ENCODE measurements at places on chromosomes 12 and 14.

- DNase-seq: no peak
These were observed 84.6 kb upstream of the MAX start for GRCh38 chr14:65186951-65187350.

- DNase-seq: no peak
These were observed 27.8 kb upstream of the PNMA1 start for GRCh38 chr14:73741876-73742519.

- DNase-seq: no peak
These were observed 21.7 kb downstream of the FBRSL1 start for GRCh38 chr12:132511516-132512196.

GRCh38 chr12:5789469-5789968 lies 155.5 kb downstream of the ANO2 start:
- DNase-seq: no peak

DNA sequence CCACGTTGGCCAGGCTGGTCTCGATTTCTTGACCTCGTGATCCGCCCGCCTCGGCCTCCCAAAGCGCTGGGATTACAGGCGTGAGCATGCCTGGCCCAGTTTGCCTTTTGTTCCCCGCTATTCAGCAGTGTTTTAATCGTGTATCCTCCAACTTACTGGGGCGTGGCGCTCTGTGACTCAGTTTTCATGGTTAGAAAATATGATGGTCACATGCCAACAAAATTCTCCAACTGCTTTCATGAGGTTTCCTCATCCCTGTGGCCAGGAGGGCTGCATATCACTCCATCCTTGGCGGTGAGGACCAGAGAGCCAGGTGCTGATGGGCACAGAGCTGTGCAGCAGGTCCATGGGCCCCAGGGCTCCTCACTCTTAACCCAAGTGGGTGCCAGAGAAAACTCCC lies 33.0 kb upstream of the PRMT8 start:
- DNase-seq: no peak

DNA sequence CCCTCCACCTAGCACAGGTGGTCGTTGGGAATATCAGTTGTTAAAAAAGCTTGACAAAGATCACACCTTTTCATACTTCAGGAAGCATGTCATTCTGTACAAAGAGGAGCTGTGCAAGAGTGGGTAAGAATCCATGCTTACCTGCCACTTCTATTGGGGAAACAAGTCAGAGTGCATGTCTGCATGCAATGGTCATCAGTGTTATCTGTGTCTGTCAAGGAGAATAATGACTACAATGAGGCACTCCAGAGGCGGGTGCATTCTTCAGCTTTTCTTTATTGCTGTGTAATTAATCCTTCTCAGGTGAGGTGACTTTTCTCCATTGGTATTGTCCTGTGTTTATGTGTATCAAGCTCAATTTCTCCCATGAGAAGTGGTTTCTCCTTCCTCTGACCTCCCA lies 24.4 kb downstream of the KCNA5 start:
- DNase-seq: no peak

DNA sequence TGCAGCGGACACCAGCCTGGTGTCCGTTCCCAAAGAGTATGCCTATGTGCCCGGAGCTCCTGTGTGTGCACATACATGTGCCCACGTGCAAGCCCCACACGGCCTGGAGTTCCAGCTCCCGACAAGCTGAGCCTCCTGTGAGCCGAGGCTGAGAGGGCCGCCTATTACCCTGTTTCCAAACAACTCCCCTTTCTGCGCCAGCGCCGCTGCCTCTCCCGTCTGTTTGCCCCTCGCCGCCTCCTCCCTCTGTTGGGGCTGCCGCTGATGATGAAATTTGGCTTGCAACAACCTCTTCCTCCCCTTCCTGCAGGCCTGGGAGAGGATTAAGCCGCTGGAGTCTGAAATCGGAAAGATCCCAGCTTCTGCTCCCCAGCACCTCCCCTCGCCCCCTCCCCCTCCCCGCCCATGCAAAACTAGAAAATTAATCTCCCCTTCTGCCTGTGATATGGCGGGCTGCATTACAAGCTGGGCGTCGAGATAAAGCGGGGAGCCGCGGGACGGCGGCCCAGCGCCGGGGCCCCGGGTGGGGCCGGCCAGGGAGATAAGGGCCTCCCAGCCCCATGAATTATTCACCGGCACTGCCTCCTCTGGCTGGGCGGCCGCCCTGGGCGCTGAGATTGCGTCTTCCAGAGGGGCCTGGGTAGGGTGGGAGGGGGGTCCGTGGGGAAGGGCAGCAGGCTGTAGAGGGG lies 6.8 kb upstream of the ASIC1 start:
- no peak for DNase-seq

DNA sequence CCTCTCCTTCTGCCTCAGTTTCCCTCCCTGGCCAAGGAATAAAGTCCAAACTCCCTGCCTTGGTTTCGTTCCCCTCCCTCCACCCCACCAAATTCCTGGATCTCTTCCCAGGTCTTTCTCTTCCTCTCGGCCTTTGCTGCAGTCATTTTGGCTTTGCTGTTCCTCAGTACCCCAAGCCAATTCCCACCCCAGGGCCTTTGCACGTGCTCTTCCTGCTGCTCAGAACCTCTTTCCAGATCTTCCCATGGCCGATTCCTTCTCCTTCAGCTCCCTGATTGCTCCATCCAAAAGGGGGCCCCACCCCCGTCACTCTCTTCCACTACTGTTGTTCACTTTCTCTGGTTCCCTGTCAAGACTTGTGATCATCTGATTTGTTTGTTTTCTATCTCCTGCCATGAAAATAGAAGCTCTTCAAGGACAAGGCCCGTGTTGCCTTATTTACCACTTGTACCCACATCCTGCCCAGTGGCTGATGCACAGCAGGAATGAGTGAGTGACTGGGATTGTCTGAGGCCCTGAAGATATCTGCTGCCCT lies 3.1 kb downstream of the HNF1A start:
- no peak for DNase-seq

DNA sequence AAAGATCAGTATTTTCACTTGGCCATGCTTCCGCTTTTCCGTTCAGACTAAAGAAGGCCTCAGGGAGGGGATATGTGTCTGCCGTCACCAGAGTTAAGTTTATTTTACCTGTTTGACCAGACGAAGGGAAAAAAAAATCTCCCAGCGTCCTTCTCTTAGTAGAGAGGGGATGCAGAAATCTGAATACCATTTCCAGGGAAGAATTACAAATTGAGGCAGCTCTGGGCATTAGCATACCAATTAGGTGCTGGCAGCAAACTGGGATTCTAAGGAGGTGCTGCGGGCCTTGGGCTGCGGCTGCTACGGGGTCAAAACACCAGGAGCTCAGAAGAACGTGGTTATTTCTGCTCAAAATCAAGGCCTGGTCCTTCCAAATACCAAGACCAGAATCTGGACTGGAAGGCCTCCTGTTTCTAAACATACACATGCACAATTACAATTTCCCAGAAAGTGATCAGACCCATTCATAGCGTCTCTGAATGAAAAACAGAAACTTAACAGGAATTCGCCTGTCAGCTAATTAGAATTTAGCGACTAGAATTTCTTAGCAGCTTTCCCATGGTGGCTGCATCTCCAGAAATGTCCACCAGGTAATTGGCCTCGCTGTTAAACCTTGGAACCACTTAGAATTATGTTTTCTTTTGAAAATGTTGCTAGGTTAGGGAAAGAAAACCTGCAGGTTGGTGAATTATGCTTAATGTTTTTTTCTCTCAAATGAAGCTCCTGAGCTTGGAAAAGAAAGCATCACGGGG lies 617.0 kb downstream of the VRK1 start:
- DNase-seq: no peak

GRCh38 chr12:109459247-109459646 lies 17.9 kb downstream of the KCTD10 start:
- DNase-seq: no peak

GRCh38 chr12:26918321-26919215 lies 19.2 kb downstream of the INTS13 start:
- no peak for DNase-seq

- no peak for DNase-seq
These were observed 7.3 kb downstream of the HELB start for GRCh38 chr12:66309606-66310005.

DNA sequence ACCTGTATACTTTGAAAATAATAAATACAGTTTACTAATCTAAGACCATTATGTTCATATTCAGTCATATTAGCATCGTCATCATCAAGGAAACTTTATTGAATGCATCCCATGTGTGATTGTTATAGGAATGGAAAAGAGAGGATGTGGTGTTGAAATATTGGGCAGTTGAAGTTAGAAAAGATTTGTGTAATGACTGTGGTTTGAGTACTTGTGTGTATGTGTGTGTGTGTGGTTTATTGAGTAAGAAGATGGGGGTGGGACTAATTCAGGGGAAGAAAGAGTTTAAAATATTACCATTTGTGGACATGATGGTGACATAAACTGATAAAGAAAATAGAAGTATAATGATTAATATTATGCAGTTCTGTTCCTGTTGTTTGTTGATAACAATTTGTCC lies 238.7 kb upstream of the SEL1L start:
- DNase-seq: no peak

- DNase-seq: no peak
These were observed 40.9 kb upstream of the EAPP start for GRCh38 chr14:34580381-34580780.

- DNase-seq: no peak
These were observed 91.9 kb downstream of the DPF3 start for GRCh38 chr14:72801836-72802587.

GRCh38 chr14:105148604-105149145 lies 19.9 kb downstream of the JAG2 start:
- DNase-seq: no peak

- peak; percentile 60 for DNase-seq
These were observed 182.2 kb upstream of the GRIP1 start for GRCh38 chr12:66860752-66861750.

DNA sequence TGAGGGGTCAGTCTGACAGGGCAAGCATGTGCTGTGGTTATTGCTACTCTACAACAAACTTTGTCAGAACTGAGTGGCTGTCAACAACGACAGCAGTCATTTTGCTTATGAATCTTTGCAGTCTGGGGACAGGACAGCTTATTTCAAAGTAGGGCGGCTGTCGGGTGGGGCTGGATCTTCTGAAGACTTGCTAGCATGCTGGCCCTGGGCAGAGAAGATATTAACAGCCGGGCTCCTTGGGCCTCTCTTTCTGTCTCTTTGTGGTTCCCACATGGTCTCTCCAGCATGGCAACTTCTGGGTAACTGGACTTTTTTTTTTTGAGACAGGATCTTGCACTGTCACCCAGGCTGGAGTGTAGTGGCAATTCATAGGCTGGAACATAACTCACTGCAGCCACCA lies 33.9 kb upstream of the ALDH2 start:
- DNase-seq: no peak

DNA sequence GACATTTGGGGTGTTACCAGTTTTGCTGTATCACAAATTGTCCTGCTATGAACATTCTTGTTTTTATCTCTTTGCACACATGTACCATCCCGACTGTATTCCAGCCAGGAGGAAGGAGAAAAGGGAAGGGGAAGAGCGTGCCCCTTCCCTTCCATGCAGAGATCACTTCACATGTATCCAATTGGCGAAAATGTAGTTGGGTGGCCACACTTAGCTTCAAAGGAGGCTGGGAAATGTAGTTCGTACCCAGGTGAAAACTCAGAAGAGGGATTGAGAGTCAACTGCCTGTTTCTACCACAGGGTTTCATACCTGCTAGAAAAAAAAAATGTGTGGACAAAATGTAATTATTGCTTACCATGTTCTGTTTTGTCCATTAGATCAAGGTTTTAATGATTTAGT lies 189.1 kb upstream of the PELI2 start:
- no peak for DNase-seq

DNA sequence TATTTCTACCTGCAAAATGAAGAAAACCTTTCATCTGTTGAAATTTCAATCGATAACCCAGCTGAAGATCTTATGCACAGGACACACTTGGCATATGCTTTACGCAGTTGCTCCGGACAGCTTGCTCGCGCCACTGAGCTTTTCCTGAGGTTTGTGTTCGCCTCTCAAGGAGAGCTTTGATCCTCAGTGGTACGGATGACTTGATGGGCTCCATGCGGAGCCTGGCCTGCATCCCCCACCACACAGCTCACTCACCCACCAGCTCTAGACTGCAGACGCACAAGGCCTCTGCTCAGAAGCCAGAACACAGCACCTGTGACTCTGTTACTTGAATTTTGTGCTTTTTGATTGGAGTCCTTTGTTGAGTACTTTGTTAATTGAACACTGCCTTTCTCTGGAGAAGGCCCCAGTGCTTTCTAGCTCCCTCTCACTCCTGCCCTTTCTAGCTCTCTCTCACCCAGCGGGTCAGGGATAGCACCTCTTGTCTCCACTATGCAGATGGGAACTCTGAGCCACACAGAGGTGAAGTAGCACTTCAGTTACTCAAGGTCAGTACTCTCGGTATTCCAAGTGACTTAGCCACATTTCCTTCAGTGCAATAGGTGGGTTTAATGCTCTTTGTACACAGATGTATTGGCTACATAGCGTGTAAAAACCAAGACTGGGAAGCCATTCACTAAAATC lies 52.1 kb downstream of the TBC1D30 start:
- no peak for DNase-seq

DNA sequence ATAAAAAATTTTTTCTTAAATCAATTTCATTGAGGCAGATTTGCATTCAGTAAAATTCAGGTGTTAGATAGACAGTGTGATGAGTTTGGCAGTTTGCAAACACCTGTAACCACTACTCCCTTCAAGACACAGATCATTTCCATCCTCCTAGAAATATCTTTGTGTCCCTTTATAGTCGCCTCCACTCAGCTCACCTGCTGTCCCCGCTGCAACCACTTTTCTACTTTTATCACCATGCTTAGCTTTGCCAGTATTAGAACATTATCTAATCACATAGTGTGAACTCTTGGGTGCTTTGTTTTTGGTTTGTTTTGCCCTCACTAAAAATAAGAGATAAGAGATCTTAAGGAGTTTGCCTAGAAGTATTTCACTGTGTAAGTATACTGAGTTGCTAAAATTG lies 73.8 kb downstream of the DERA start:
- no peak for DNase-seq

- DNase-seq: no peak
These were observed 72.9 kb downstream of the C14orf132 start for GRCh38 chr14:96112032-96112431.

DNA sequence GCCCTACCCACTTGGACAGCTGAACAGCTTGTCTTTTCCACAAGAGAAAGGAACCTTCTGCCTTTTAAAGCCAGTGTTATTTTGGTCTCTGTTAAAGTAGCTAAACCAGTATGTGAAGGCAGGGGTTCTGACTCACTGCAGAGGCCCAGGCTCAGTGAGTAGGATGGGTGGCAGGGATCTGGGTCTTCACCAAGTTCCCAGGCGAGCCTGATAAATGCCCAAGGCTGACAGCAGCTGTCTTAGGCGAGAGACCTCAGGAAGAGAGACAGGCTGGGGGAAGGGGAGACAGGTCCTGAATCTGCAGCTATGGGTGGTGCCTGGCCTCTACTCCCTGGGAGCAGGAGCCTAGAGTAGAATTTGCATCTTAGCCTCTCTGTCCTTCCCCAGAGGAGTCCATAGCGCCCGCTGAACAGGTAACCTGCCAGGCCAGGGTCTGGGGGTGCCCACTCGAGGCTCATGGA lies 18.1 kb upstream of the KIF26A start:
- no peak for DNase-seq

GRCh38 chr12:126534495-126534894 lies 1469.3 kb downstream of the AACS start:
- DNase-seq: no peak

DNA sequence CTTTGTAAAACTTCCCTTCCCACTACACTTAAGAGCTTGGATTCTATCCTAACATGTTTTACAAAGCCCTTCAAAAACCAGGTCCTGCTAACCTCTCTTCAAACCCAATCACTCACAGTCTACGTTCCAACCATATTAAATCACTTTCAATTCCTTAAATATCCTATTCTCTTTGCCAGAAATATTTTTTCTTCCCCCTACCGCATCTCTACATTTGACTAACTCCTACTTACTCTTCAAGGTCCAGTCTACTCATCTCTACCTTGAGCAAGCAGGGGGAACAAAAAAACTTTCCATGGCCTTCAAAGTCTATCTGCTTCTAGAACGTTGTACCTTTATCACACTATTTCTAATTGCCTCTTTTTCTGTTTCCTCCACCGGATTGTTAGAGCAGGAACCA lies 6.1 kb downstream of the ERGIC2 start:
- no peak for DNase-seq
